ENCODE measurements at places on chromosomes 2 and 18.

- DNase-seq, result no peak
Measured at GRCh38 chr18:12295389-12296086, 12.5 kb upstream of the TUBB6 start.

GRCh38 chr18:39737869-39738268 lies 2172.3 kb upstream of the CELF4 start:
- no peak for DNase-seq

GRCh38 chr2:98809116-98809515 lies 78.2 kb upstream of the MGAT4A start:
- DNase-seq, result no peak

DNA sequence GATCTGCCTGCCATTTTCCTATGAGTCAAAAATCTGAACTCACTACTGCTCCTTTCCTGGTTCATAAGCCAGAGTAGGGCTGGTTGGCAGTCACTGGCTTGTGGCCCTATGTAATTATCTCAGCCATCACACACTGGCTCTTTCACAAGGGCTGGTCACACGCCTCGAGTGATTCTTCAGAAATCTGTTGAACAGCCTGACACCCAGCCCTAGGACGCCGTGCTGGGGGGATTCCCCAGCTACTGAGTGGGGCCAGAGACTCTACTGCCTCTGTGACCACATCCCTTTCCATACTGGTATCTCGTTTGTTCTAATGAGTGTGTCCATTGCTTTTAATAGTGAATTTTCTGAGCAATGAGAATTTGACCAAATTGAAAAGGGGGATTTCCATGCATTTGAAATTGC lies 45.8 kb upstream of the RBM44 start:
- DNase-seq, result no peak

GRCh38 chr2:122390406-122390805 lies 635.0 kb downstream of the TSN start:
- DNase-seq, result no peak

DNA sequence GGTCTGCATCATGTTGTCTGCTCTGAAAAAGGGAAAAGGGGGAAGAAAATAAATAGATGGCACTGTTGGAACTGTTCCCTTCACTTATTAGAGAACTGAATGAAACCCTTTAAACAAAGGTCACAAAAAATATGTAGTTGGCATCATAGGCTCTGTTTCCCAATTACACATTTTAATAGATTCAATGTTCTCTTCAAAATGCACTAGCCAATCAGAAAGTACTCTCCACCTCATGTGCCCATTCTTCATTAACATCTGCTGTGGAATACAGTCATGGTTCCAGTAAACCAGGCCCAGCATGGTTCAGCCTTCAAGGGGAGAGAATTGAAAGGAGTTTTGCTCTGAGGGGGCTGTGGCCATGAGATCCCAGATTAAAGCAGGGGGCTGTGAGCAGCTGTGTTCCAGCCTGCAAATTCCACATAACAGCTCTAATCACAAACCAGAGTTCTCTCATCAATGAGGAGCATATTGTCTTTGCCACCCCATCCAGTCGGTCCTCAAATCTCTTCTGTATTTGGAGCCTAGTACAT lies 165.9 kb upstream of the CREB1 start:
- no peak for DNase-seq

GRCh38 chr18:3094338-3094684 lies 81.4 kb upstream of the LPIN2 start:
- no peak for DNase-seq

GRCh38 chr2:112881217-112881985 lies 29.6 kb upstream of the IL37 start:
- peak; percentile 57 for DNase-seq

DNA sequence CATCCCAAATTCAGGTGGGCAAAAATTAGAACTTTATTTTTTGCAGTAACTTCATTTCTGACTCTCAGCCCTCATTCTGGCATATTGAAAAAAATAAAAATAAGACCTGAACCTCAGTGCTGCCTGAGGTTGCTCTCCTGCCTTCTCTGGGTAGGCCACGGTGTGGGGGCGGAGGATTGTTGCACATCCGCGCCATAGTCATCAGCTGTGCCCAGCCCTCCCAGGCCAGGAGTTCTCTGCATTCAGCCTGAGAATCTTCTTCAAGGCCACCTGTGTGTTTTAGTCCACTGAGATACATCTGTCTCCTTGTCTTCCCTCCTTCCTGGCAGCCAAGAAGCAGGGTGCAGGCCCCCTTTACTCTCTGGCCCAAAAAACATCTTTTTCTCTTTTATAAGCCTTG lies 94.7 kb downstream of the ARMC9 start:
- DNase-seq, result no peak

DNA sequence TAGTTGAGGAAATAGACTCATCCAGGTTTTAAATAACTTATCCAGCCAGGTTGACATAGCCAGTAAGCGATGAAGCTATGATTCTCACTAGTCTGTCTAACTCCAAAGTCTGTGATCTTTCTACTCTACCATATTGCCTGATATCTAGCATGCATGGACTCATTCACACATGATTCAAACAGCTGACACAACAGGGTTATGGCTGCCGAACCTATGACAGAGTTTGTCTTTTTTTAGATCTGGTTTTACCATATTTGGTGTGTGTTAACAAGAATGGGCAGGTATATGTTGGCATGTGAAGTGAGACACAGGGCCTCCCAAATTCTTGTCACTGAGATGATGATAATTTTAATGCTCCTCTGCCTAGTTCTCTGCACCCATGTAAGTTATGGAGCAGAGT lies 210.6 kb downstream of the BABAM2 start:
- no peak for DNase-seq

- no peak for DNase-seq
Measured at GRCh38 chr18:50792885-50793284, 26.9 kb downstream of the MRO start.

DNA sequence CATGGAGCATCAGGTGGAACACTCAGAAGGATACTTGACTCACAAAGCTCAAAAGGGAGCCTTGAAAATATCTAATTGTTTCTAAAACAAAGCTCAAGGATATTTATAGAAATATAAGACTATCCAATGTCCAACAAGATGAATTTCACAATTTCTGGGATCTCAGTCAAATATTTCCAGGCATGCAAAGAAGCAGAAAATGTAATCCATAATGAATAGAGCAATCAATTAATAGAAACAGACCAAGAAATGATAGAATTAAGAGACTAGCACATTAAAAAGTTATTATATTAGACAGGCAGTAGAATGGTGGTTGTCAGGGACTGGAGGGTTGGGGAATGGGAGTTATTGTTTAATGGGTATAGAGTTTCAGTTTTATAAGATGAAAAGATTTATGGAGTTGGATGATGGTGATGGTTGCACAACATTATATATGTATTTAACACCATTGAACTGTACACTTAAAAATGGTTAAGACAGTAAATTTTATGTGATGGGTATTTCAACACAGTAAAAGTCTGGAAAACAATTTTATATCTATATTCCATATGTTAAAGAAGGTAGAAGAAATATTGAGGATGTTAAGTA lies 189.9 kb upstream of the PIEZO2 start:
- DNase-seq, result no peak

GRCh38 chr2:217060516-217060915 lies 200.7 kb upstream of the TNP1 start:
- DNase-seq, result no peak

DNA sequence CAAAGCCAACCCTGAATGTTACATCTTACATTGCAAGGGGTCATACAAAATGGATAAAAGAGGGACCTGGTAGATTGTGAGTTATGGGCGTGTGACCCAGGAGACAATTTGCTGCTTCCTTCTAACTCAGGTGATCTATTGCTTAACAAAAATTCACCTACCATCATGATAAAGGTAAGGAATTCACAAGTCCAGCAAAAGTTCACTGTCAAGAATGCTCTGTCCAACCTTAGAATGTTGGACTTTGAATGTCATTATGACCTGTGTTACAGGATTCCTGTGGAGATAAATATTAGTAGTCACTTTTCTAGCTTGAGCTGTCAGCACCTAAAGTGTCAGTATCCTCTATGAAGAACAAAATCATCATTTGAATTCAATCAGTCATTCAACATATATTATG lies 7.9 kb upstream of the KLF7 start:
- DNase-seq, result no peak

DNA sequence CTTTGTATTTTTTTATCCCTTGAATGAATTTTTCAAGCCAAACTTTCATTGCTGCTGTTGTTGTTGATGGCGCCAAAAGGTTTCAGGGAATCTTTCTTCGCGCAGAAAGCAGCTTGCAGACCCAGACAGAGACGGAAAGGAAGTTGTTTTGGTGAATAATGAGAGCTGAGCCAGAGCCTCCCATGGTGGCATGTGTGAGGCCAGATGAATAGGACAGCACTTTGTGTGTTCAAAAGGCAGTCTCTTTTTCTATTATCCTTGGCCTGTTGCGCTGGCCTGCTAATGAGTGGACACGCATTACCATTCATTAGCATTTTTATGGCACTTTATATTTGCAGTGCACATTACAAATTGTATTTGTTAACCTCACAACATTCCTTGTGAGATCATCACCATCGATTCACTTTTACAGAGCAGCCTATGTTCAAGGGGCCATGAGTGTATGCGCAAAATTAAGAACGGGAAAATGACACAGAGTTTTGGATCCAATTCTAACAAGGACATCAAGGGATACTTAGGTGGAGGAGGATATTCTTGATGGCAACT lies 754.7 kb downstream of the BCL11A start:
- DNase-seq, result no peak

GRCh38 chr2:241870081-241870541 lies 582 bp downstream of the RTP5 start:
- no peak for DNase-seq

- no peak for DNase-seq
Measured at GRCh38 chr18:29248805-29249204, 1071.9 kb upstream of the CDH2 start.
